ENCODE measurements at places on chromosomes 7 and 10.

DNA sequence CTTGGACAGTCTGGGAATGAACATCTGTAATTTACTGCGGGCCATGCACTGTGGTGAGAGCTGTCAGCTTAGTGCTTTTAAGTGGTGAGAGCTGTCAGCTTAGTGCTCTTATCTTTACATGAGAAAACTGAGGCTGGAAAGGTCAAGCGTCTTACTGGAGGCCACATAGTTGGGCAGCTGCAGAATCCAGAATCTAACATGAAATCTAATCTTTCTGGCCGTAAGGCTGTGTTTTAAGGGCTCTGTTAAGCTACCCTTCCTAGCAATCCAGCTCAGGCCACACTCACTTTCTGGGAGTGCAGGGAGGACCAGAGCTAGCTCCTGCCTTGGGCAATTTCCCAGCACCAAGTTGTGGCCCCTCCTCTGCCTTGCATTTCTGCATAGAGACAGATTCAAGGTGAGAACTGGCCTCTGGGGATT lies 70.2 kb downstream of the SORCS3 start:
- DNase-seq, result no peak

- DNase-seq, result no peak
These were observed 102.1 kb downstream of the FOXL3 start for GRCh38 chr7:391961-392524.

DNA sequence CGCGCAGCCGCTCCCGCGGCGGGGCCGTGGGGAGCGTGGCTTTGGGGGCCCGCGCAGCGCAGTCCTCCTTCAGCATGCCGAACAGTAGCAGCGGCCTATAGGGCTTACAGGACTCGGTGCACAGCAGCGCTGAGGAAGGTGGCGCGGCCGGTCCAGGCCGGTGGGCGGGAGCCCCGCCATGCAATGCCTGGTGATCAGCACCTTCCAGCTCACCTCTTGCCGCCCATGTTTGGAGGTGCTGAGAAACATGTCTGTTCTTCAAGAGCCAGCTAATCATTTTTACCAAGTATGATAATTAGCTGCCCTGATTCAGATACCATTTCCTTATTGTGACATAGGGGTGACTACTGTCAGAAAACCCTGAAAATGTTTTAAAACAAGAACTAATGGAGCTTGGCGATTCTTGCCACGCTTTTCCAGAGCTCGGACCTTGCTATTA lies 33.5 kb upstream of the SFTPD start:
- DNase-seq, result no peak

- DNase-seq, result no peak
These were observed 9.3 kb downstream of the CHST12 start for GRCh38 chr7:2412587-2413201.

DNA sequence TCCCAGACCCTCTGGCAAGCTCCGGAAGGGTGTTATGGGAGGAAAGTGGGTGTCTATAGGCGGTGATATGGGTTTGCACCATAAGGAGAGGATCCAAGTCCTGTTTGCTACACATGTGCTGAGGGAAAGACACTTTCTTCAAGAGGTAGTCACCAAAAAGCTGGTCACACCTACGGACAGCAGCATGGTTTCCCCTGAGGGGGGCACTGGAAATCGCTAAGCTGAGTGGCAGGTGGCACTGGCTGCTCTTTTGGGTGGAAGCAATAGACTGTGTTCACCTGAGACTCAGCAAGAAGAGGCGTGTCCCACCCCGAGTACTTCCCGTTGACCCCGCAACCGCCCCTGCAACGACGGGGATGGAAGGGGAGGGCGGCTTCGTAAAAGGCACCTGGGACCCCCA lies 1.8 kb upstream of the FOXI2 start:
- no peak for DNase-seq

DNA sequence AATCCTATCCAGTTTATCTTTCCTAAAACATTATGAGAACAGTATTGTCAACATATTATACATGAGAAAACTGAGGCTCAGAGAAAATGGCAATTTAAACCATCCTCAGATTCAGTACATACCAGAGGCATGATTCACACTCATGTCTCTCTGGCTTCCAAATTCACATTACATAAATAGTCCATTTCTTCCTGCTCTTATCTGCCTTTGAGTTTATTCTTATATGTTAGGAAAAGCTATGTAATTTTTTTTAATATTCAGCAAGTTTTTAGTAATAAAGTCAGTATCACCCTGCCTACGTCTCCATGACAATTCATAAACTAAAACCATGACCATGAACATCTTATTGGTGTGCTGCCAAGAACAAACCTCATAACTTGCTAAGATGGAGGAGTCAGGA lies 1260.2 kb upstream of the SORCS1 start:
- DNase-seq, result no peak

DNA sequence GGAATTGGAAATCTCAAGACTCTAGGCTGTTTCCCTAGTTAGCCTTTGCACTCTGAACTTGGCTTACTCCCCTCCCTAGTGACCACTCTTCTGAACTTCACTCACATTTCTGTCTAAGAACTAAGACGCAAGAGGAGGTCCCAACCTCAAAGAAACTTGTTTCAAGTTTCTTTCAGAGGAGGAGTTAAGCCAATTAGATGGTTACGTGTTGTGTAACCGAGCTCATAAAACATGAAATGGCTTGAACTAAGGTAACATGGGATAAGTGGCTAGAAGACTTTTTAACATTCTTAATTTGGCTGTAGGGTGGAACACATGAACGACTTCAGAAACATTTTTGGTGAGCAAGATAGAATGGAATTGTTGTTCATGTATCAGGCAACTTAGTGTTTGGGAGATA lies 39.5 kb upstream of the SEC61G start:
- DNase-seq, result no peak

DNA sequence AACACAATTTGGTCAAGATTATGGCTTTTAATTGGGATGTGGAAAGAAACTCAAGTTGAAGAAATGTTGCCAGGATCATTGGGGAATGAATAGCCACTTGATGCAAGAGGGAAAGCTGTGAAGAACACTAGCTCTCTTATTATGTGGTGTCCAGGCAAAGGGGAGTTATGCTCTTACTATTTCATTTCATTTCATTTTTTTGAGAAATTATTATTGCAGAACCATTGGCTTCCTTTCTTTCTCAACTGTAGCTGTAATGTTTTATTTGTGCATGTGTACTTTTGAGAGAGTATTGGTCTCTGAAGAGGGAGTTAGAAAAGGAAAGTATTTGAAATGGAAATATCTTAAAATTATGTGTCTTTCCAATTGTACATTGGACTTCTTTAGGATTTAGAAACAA lies 312.6 kb upstream of the BMPER start:
- DNase-seq, result no peak

DNA sequence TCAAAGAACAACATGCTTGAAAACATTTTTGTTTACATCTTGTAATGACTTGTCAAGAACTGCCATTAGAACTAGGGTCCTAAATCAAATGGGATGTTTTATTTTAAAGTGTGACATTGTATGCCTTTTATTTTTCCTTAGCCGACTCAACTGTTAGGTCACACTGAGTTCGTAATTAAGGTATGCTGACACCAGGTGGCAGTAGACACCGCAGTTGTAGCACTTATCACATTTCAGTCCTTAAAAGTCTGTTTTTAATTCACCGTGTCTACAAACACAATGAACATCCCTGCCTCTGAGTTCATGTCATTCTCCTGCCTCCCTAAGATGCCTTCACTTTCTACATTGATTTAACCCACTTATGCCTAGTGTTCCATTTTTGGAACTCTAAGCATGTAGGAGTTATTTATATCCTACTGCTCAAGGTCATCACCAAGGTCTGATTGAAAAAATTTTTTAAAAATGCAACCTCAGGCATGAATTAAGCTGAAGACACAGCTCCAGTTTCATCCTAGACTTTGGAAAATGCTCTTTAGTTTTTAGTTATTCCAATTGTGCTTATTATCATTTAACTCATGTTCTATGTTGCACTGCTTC lies 186.1 kb downstream of the BMPER start:
- DNase-seq, result peak; percentile 48

DNA sequence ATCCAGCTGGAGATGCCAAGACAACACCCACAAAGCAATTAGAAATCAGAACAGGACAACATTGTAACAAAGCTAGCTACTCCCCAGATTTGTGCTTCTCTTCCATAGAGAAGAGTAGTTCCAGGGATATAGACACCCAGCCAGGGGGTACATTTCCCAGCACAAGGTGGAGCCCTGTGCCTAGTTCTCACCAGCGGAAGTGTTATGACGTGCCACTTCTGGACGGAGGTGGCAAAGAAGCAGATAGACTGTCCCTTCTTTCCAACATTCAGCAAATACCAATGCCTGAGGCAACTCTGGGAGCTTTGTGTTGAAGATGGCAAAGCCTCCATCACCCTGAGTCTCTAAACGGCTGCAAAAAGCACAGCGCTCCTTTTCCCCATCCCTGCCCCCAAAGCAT lies 23.4 kb upstream of the GSAP start:
- no peak for DNase-seq

DNA sequence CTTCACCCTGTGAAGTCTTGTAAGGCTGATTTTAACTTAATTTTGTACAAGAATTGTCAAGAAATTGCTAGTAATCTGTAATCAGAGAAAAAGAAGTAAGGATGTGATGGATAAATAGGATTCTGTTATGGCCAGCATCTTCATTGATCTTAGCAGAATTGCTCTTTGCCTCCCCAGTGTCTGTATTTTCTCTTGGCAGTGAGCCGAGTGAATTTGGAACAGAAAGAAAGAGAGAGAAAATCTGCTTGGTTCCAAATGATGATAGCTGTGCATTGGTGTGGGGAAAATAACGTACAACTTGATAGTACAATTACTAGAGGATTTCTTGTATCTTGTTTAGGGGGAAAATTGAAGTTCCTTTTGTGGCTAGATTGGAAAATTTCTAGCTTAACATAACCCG lies 34.6 kb downstream of the VTI1A start:
- no peak for DNase-seq

GRCh38 chr10:77940627-77941026 lies 14.1 kb upstream of the DLG5 start:
- DNase-seq, result no peak

GRCh38 chr7:12543586-12543985 lies 26.9 kb upstream of the SCIN start:
- no peak for DNase-seq

Measured in iPS DF 6.9 (cell line).